ENCODE measurements at places on chromosomes 7 and 10.

- DNase-seq = no peak
These were observed 15.4 kb downstream of the NFE2L3 start for GRCh38 chr7:26167303-26167934.

- DNase-seq = no peak
These were observed 82.6 kb upstream of the GLI3 start for GRCh38 chr7:42319631-42320030.

DNA sequence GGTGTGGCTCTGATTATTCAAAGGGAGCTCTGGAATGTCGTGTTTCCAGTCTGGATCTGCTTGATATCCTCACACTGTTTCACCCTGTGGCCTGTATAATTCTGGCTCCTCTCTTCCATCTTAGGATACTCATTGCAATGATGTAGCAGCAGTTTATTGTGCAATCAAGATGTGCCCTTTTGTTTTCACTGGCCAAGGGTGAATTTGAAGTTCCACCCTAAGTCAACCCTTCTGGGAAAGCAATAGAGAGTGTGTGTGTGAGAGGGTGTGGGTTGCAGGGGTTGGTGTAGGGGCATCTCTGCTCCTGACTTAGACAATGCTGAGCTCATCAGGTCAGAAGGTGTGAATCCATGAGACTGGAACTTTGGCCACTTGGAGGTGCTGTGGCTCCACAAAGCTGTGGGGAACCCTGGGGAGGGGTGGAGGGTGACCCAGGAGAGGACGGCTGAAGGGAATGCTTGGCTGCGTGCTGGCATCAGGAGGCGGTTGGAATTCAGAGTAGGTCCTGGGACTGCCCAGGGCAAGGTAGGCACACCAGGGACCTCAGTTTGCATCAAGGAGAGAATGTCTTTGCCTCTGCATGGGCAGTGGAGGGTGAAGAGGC lies 118.0 kb upstream of the PRSS58 start:
- no peak for DNase-seq

GRCh38 chr10:111475720-111476119 lies 398.9 kb downstream of the ADRA2A start:
- DNase-seq = no peak

DNA sequence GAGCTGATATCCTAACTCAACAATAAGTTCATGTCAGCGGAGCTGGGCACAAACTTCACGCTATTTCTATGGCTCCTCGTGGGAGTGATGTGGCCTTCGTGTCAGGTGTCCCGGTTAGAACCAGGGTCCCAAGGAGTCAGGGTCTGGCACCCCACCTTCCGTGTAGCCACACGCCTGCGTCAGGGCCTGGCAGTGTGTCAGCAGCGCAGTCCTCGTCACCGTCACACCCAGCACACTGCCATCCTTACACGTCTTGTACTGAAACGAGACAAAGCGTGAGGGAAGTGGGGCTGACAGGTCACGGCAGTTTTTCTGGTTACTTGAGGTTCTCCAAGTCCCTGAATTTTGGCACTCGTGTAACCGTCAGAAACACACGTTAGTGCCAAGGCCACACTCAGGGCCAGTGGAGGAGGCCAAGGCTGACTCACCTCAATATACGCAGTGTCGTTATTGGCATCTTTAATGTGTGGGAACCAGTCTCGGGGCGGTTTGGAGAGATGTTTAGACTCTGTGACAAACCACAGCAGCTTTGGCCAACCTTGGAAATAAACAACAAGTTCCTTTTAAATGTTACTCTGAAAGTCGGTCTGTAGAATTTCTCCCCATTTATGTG lies 254.7 kb downstream of the ZMYND11 start:
- DNase-seq = no peak

- no peak for DNase-seq
These were observed 244.2 kb downstream of the IPMK start for GRCh38 chr10:58023341-58024073.

DNA sequence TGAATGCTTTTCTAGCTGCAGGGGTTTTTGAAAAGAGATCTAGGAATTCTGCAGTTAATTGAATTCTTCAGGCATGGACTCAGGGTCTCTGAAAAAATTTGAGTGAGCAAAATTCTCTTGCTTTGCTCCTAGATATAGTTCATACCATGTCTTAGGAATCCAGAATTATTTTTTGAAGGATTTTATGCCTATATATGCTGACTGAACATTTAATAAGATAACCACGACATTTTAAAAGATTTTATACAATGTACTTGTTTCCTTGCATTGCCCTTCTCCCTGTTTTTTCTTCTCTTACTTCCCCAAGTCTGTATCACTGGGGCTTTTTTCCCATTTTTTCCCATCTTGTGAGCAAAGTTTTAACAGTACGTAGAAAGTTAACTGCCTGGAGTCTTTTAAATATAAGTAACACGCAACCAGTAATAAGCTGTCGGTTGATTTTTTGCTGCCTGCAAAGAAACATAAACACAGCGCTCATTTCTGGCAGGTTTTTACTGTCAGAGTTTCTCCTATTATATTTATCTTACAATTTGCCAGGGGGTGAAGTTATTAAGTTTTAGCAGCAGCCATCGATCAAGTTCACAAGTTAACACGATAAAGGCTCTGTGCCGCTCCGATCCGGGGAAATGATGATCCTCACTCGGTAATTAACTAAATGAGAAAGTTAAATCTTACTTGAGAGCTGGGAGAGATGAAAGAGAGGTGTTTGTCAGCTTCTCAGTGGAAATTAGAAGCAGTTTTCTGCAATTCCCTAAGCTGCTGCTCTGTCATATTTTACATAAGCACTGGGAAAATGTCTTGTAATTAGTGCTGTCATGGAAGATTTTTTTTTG lies 81.0 kb downstream of the POLL start:
- no peak for DNase-seq

- no peak for DNase-seq
These were observed 196.2 kb downstream of the FANK1 start for GRCh38 chr10:126092366-126093215.

DNA sequence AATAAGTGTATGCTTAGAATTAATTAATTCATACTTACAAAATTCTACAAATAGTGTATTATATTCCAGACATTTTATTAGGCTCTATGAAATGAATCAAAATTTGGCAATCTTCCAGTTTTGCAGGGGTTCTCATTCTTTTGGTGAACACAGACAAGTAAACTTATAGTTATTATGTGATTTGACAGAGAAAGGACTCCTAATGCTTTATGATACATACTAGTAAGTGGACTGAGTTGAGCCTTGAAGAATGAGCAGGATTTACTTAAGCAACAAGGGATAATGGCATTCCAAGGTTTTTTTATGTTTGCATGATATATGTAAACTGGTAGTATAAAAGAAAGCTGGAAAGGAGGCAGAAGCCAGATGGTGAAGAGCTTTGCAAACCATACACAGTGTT lies 145.7 kb upstream of the FERD3L start:
- DNase-seq = no peak

GRCh38 chr7:2621061-2621828 lies 10.5 kb upstream of the TTYH3 start:
- no peak for DNase-seq

GRCh38 chr10:6044060-6044459 lies 18.1 kb downstream of the IL2RA start:
- DNase-seq = no peak

DNA sequence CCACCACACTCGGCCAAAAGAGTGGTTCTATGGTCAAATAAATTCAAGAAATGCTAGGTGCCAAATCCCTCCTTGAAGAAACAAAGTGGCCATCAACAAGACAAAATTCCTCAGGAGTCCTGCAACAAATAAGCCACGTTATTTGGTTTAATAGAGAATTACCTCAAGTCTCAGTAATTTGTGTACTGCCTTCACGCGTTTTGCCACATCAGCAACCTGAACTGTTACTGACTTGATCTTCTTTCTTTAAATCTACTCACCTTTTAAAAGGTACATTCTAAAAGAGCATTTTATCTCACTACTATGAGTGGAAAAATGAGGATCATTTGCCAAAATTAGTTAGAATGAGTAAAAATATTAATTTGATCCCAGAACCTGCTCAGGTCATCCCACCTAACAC lies 34.6 kb upstream of the LCOR start:
- DNase-seq = no peak
